GM06990 (cell line): ENCODE measurements at places on chromosomes 13 and 19.

- no peak for DNase-seq
Observed at GRCh38 chr13:112496166-112496565, 91.8 kb downstream of the TUBGCP3 start.

DNA sequence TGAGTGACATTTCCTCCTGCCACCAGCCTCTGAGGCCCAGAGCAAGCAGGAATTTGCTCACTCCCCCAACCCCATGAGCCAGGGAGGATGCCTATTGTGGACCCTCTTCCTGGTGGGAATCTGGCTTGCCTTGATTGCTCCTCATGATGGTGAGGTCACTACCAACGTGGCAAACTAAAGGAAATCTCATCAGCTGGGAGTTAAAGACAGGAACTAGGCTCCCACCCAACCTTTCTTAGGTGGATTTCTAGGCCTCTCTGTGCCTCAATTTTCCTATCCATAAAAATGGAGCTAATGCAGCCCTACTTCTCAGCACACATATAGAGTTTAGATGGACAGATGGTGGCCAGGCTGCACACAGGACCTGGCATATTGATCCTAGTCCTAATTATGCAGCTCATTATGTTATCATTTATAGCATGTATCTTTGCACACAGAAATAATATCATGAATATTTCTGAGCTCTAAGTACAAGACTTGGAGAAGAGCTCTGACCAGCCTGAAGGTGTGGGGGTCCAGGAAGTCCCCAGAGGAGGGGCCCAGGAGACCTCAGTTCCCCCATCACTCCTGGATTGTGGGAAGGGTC is 2.0 kb downstream of the B3GNT3 start:
- DNase-seq: no peak

GRCh38 chr19:39401549-39402345 is 4.9 kb upstream of the ZFP36 start:
- peak; percentile 75 for DNase-seq

GRCh38 chr19:4359627-4360000 is 16.3 kb downstream of the MPND start:
- DNase-seq: no peak

GRCh38 chr13:43132257-43132656 is 108.9 kb downstream of the DNAJC15 start:
- DNase-seq: no peak

DNA sequence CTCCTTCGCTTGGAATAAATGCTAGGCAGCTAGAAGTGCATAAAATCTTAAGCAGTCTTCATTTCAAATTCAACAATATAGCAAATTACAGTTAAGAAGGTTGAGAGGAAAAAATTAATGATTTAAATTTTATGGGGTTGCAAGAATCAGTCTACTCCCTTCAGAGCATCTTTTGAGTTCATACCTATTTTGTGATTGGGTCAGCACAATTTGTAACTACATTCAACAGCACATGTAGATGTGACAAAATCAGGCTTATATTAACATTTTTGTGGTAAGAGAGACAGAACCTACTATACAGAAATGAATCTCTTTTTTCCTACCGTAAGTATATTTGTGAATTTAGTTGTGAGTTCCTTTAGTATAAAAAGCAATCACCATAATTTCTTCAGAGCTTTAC is 520.6 kb upstream of the HTR2A start:
- DNase-seq: no peak
